ENCODE measurements at places on chromosomes 12 and 14.
A peak's percentile ranks its signal among the peaks of the same experiment; 100 is the strongest.

- DNase-seq = no peak
Observed at GRCh38 chr14:84468153-84468552, 1061.8 kb upstream of the FLRT2 start.

- DNase-seq = peak; percentile 49
Observed at GRCh38 chr14:81435391-81436295, 35.5 kb upstream of the STON2 start.

DNA sequence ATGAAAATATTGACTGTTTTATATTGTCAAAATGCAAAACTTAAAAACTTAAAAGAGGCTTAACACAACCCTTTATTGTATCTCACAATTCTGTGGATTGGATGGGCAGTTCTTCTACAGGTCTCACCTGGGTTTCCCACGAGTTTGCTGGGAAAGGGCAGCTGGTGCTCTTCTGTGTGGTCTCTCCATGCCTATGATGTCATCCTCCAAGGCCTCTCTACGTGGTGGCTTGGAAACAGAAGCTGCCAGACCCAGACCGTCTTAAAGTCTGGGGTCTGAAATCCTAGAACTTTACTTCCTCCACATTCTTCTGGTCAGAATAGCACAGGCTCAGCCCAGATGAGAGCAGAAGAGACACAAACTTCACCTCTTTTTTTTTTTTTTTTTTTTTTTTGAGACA is 36.5 kb upstream of the KICS2 start:
- no peak for DNase-seq

- DNase-seq = no peak
Observed at GRCh38 chr12:116171549-116171948, 105.9 kb downstream of the MED13L start.

GRCh38 chr12:65640489-65640901 is 183.8 kb upstream of the HMGA2 start:
- no peak for DNase-seq
